ENCODE measurements at places on chromosomes 6 and 20.

GRCh38 chr20:16271450-16271849 is 301.8 kb downstream of the KIF16B start:
- no peak for DNase-seq

GRCh38 chr6:12160326-12160725 is 129.8 kb upstream of the EDN1 start:
- no peak for DNase-seq

- no peak for DNase-seq
These were observed 34.8 kb downstream of the BACH2 start for GRCh38 chr6:90261801-90262200.

GRCh38 chr6:2111162-2111677 is 134.2 kb downstream of the GMDS start:
- DNase-seq: no peak

DNA sequence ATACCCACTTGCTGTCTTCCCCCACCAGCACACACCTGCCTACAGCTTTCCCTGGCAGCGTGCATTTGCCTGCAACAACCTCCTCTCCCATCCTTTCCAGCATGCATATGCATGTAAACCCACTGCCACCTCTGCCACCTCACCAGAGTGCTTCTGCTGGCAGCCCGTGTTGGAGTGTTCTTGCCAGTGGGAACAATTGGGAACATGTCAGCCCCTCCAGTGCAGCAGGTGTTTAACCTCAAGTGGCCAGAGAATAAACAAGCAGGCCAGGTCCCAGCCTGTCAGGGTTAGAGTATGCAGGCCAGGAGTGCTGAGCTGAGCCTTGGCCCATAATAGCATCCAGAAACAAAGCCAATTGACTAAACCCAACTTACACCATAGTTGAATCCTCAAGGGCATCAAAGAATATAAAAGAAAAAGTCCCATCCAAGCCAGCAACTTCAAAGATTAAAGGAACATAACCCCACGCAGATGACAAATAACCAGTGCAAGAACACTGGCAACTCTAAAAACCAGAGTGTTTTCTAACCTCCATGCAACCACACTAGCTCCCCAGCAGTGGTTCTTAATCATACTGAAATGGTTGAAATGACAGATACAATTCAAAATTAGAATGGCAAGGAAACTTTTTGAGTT is 1212.1 kb upstream of the CITED2 start:
- no peak for DNase-seq

DNA sequence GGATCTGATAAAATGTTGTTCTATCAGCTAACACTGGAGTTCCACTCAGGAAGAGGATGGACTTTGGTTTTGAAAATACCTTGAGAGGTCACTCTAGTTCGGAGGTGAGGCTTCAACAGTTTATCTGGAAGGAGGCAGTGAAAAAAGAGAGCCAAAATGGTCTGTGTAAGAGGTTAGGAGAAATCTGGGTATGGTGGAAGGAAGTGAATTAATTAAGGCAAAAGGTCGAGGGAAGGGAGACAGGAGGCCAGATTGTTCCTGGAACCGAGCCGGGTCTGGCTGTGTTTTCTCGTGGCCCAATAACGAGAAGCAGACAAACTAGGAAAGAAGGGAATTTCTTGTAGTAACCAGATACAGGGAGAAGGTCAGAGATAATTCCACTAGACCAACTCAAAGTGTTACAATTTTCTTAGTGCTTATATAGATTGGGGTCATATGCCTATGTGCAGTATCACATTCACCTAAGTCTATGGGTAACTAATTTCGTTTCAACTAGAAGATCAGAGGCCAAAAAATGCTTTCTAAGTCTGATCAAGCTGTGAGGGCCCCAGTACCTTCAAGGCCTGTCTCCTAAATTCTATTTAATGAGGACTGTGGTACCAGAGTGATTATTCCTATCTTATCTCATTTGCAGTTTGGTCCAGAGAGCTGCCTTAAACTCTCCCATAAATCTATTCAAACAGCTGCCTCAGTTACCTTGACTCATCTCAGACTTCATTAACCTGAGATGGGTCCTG is 96.0 kb upstream of the SNX9 start:
- no peak for DNase-seq

DNA sequence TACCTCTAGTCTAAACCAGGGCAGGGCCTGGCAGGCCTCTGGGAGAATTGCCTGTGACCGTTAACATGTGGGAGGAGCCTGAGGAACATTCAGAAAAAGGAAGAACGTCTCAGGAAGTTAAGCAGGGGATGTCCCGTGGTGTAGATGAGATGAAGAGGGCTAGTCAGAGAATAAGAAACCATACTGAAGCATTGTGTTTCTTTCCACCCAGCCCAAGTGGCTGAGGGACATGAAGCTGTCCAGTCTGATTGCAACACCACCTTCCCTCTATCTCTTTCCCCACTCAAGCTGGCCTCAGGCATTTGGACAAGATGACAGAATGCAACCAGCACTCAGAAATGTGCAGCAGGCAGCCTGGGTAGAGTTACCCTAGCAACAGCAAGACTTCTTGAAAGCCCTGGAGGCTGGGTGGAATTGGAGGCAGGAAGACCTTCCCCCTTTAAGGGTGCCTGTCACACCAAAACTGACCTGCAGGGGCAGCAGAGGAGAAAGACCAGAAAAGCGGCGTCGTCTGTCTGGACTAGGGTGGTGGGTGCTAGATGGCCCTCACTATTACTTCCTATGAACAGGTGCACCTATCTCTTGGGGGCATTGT is 186.1 kb downstream of the UNC5CL start:
- peak; percentile 23 for DNase-seq

DNA sequence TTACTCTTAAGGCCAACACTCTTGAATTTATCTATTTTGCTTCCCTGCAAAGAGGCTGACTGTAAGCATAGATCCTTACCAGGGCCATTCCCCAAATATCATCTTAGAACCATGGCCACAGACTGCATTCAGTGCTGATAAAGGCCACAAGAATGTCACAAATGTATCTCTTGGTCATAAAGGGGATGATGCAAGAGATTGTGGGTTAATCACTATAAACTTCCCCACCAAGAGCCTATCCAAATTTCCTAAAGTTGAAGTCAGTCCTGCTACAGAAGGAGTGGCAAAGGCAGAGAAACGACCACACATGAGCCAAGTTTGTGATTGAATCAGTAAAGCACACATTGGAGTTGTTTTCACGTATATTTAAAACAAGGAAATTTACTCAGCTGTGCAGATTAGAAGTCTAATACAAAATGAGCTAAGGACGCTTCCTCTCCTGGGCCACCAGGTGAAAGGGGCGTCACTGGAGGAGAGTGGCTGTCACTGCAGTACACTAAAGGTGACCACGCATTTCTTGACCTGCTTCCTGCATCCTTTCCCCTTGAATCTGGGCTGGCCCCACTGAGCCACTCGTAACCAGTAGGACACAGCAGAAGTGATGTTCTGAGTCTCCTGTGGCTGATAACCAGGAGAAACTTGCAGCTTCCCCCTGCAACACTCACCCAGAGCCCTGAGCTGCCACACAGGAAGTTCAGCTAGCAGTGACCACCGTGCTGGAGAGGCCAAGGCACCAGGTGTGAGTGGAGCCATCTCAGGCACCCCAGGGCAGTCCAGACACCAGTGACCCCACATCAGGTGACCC is 181.9 kb downstream of the SYNDIG1 start:
- DNase-seq: no peak

- DNase-seq: no peak
These were observed 34.3 kb upstream of the COL9A1 start for GRCh38 chr6:70336996-70337742.

- DNase-seq: no peak
These were observed 49.1 kb upstream of the PLCB4 start for GRCh38 chr20:9019833-9020232.
